Activated CD4-positive, alpha-beta T cell treated with anti-CD3 and anti-CD28 coated beads, Interleukin-2, amount 10 ng/mL, durations not matched to agents 7 days and 5 days (primary cell): ENCODE measurements at places on chromosomes 7 and 10.

- peaks cover 39% of the 10 kb centered on the region for H3K36me3 ChIP-seq
- peaks cover 52% of the 10 kb centered on the region for H3K4me1 ChIP-seq
- H3K4me3 ChIP-seq: peak within 1 kb of the TSS; percentile 86
- H3K27me3 ChIP-seq: no peaks in the 10 kb centered on the region
- peak within 1 kb of the TSS; percentile 94 for H3K27ac ChIP-seq
These were observed at the start of gene PIK3CG for GRCh38 chr7:106865130-106866041. TSS of gene PIK3CG (plus strand) at chr7:106865282. CDS start at chr7:106867562, 2,280 bp downstream.

DNA sequence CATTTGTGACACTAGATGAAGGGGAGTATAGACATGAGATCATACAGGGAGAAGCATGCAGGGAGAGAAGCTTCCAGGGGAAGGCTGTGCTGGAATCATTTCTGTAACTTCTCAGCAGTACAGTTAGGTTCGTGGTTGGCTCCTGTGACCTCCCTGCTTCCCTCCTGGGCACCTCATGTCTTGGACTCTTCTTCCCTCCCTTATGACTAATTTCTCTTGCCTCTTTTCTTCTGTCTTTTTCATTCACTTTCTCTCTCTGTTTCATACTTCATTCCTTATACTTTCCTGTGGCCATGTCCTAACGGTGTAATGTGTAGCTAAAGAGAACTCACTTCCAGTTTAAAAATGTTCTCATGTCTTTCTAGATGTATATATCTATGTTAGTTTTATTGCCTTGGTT, 19.1 kb upstream of the HKDC1 start:
- peak overlapping the region; percentile 71 for H3K27ac ChIP-seq
- DNase-seq: no peak
- H3K4me1 ChIP-seq: peaks cover 41% of the 10 kb centered on the region
- no peak overlapping the region for H3K4me3 ChIP-seq
- H3K36me3 ChIP-seq: peaks cover 40% of the 10 kb centered on the region

GRCh38 chr7:70711452-70711851, 420.5 kb upstream of the GALNT17 start:
- H3K36me3 ChIP-seq: no peaks in the 10 kb centered on the region
- DNase-seq: no peak
- H3K4me3 ChIP-seq: no peak overlapping the region
- H3K27ac ChIP-seq: no peak overlapping the region
- no peaks in the 10 kb centered on the region for H3K4me1 ChIP-seq

DNA sequence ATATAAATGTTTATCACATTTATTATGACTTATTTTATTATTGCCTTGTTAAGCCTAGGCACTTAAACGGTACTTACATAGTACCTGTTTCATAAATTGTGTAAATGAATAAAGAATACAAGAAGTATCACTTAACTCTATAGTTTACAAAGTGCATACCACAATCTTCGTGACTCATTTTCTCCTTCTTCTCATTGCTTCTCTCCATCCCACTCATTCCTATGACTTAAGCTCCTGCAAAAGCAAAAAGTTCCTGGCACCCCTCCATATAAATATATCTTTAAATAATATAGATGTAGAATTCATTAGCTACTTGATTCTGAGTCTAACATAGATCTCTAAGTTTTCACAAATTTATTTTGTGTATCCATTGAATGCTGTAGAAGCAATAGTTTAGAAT, 1382.0 kb upstream of the CELF2 start:
- no peak overlapping the region for H3K27ac ChIP-seq
- no peaks in the 10 kb centered on the region for H3K27me3 ChIP-seq
- DNase-seq: no peak
- H3K4me3 ChIP-seq: no peak overlapping the region
- H3K4me1 ChIP-seq: no peaks in the 10 kb centered on the region
- H3K36me3 ChIP-seq: no peaks in the 10 kb centered on the region

DNA sequence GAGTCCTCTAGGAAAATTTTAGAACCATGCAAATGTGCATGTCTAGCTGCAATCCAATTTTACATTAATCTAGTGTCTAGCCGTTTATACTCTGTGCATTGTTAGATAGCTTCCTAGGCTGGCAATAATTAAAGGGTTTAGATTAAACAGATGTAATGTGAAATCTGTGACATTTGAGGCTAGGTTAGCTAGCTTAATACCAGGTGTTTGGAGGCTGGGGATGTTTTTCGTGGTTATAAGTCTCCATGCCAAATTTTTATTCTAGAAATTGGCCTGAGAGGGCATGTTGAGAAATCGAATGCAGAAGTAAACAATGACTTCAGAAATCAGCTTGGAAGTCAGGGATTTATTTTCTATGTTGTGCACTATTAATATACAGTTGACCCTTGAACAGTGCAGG, 94.2 kb downstream of the ST7 start:
- DNase-seq: no peak
- H3K4me3 ChIP-seq: no peak overlapping the region
- peaks cover 5% of the 10 kb centered on the region for H3K36me3 ChIP-seq
- no peak overlapping the region for H3K27ac ChIP-seq
- peaks cover 15% of the 10 kb centered on the region for H3K27me3 ChIP-seq
- H3K4me1 ChIP-seq: peaks cover 27% of the 10 kb centered on the region

- H3K27ac ChIP-seq: no peak overlapping the region
- H3K4me3 ChIP-seq: no peak overlapping the region
- no peaks in the 10 kb centered on the region for H3K4me1 ChIP-seq
- no peaks in the 10 kb centered on the region for H3K36me3 ChIP-seq
- no peak for DNase-seq
- peaks cover 7% of the 10 kb centered on the region for H3K27me3 ChIP-seq
These were observed 59.4 kb downstream of the PLCE1 start for GRCh38 chr10:94052866-94053791.

DNA sequence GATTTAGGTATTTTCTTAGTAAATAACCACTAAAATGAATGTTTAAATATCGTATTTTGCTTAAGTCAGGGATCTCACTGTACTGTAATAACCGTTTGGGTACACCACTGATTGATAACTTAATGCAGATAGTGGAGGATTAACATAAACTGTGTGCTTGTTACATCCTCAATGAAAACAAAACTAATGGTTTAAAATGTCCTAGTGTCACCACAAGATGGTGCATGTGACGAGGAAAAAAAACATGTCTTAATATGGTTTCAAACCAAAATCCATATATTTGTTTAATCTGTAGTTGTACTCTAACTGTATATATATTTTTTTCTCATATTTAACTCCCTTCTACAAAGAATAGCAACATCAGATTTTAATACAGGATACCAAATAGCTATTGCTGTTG, 19.2 kb downstream of the ARMC10 start:
- H3K4me1 ChIP-seq: no peaks in the 10 kb centered on the region
- H3K4me3 ChIP-seq: no peak overlapping the region
- no peak overlapping the region for H3K27ac ChIP-seq
- DNase-seq: no peak
- no peaks in the 10 kb centered on the region for H3K27me3 ChIP-seq

DNA sequence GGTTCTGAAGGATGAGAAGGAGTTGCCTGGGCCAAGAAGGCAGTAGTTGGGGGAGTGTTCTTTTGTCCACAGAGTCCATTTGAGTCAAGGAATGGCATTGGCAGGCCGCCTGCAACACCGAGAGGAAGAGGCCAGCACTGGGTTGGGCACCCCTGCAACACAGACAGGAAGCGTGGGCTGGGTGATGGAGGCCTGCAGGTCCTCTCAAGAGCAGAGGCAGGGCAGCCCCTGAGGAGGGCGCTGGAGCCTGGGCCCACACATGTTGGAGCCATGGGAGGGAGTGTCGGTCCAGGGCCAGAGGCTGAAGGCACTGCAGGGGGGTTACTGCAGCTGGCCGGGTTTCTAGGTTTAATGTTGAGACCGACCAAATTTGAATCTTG, 137.3 kb downstream of the PTPN20 start:
- H3K36me3 ChIP-seq: no peaks in the 10 kb centered on the region
- DNase-seq: no peak
- peak overlapping the region; percentile 63 for H3K27ac ChIP-seq
- peaks cover 12% of the 10 kb centered on the region for H3K4me1 ChIP-seq

- H3K4me1 ChIP-seq: peaks cover 93% of the 10 kb centered on the region
- DNase-seq: peak; percentile 29
- peaks cover 30% of the 10 kb centered on the region for H3K36me3 ChIP-seq
- no peaks in the 10 kb centered on the region for H3K27me3 ChIP-seq
These were observed 58.7 kb downstream of the OSBPL3 start for GRCh38 chr7:24921362-24921679.

- H3K4me1 ChIP-seq: no peaks in the 10 kb centered on the region
- no peaks in the 10 kb centered on the region for H3K36me3 ChIP-seq
- peaks cover 7% of the 10 kb centered on the region for H3K27me3 ChIP-seq
- no peak overlapping the region for H3K4me3 ChIP-seq
- DNase-seq: no peak
- H3K27ac ChIP-seq: no peak overlapping the region
These were observed 31.6 kb downstream of the SH2D4B start for GRCh38 chr10:80569131-80569895.

DNA sequence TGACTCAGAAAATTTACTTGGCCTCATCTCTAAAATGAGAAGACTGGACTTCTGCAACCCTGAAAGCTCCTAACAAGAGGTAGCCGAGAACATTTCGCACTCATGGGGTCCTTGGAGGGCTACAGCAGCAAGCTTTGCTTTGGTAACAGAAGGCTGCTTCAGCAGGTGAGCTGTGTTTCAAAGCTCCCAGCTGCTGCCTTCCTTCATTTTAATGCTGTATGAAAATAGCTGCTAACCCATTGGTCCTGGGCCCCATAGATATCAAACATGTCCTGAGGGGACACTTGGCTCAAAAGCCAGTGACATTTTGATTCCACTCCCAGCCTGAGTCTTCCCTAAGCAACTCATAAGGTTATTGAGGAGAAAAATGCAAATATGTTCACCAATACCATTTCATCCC, 14.3 kb upstream of the MALSU1 start:
- peaks cover 14% of the 10 kb centered on the region for H3K4me1 ChIP-seq
- H3K4me3 ChIP-seq: no peak overlapping the region
- no peak for DNase-seq
- no peak overlapping the region for H3K27ac ChIP-seq
- no peaks in the 10 kb centered on the region for H3K27me3 ChIP-seq

- no peaks in the 10 kb centered on the region for H3K4me1 ChIP-seq
- no peaks in the 10 kb centered on the region for H3K27me3 ChIP-seq
- H3K36me3 ChIP-seq: no peaks in the 10 kb centered on the region
- H3K27ac ChIP-seq: no peak overlapping the region
- H3K4me3 ChIP-seq: no peak overlapping the region
These were observed 163.9 kb downstream of the CACNB2 start for GRCh38 chr10:18303851-18304801.
